Hypothalamus (tissue), 51 donors: ENCODE measurements at places on chromosomes 7 and 10.

- DNase-seq, result no peak
These were observed 181.7 kb downstream of the ST7 start for GRCh38 chr7:117134889-117135552.

DNA sequence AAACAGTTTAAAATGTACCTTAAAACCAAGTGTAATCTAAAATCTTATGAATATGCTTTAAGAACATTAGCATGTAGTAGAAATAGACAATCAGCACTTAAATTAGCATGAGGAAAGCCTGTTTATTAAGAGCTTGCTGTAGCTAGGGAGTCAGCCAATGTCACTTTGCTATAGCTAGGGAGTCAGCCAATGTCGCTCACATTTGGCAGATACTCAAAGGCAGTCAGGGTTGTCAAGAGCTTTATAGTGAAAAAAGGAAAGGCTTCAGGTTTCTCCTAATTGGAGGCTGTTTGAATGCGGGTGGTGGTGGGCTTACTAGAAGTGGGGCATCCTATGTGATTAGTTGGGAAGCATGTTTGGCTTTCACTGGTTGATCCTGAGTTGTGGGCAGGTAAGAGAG is 226.2 kb upstream of the DGKB start:
- DNase-seq, result no peak

- DNase-seq, result no peak
These were observed 24.7 kb downstream of the CELF2 start for GRCh38 chr10:11042357-11042756.

- DNase-seq, result no peak
These were observed 19.7 kb upstream of the EXOC4 start for GRCh38 chr7:133233142-133233541.

GRCh38 chr7:139441961-139442360 is 41.5 kb downstream of the KLRG2 start:
- no peak for DNase-seq

DNA sequence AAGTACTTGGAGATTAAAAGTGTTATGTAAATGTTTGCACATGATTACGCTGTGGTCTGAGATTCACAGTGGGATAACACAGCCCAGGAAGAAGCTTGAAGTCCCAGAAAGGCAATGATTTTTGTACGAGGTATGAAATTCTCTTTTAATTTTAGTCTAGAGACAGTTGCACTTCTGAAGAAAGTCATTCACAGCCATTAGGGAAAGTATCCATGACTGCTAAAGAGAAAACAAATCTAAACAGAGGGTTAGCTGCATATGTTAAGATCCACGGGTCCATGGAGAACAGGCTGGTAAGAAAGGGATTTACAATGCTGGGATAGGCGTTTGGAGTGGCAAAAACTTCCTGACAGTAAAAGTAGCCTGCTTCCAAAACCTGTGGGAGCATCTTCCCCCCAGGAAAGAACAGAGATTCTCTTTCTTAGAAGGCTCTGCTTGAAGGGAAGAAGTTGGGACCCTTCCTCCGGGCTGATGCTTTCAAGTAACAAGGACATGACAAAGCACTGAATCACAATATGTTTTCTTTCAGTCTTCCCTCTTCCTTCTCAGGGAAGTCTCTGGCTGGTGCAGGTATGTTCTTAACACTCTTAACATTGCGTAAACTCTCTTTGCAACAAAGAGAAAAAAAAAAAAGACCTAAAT is 220.8 kb upstream of the CELF2 start:
- no peak for DNase-seq

DNA sequence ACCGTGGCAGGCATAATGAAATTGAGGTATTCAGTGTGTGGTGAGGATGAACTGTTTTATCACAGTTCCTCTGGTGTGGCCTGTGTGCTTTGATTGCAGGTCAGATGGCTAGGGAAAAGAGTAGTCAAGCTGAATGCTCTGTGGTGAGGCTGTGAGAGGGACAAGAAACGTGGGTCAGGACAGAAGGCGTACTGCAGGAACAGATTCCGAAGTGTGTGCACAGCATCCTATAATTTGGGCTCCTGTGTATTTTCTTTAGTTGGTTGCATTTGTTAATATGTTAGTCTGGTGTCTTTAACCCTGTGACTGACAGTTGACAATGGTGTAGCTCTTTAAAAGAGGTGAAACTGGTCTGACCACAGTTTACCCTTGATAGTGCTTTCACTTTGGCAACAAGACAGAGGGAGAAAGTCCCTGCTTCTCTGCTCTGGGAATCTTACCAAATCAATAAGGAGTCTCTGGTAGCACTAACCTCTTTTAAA is 76.5 kb downstream of the AUTS2 start:
- no peak for DNase-seq

GRCh38 chr7:85695533-85695932 is 508.7 kb upstream of the SEMA3D start:
- no peak for DNase-seq

- DNase-seq, result no peak
These were observed 12.8 kb downstream of the KCNH2 start for GRCh38 chr7:150965273-150965830.

GRCh38 chr10:69179089-69179742 is 818 bp upstream of the SUPV3L1 start:
- no peak for DNase-seq

- DNase-seq, result no peak
These were observed 245.9 kb upstream of the HGF start for GRCh38 chr7:82015751-82016150.

DNA sequence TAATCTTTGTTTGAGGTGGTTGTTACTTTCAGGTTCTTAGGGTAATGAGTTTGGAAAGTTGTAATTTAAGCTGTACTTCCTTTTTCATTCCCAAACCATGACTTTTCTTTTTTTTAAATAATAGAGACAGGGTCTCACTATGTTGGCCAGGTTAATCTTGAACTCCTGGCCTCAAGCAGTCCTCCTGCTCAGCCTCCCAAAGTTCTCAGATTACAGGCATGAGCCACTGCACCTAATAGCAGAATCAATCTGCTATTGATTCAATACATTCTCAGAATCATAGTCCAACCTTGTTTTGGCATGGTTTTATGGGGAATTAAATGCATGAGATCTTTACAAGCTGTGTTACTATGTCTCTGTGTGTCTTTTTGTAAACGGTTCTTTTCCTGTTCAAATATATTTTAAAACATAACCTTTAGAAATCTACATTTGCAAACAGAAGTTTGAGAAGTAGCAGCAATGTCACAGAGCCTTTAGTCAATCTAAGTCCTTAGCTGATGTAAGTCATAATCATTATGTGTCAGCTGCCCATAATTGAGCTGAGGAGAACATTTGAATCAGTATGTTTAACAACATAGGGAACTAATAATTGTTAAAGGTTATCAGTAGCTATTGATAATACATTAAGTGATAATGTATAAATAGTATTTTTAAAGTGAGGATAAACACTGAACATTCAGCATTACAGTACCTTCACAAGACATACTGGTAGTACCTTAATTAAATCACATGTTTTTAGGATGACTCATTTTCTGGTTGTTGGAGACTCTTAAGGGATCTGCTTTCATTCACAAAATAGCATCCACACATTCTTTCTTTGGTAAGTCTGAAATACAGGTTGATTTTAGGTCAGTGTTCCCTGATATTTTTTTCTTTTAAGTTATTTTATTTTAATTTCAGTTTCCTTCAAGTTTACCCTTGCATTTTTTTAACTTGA is 8.8 kb downstream of the INPP5F start:
- DNase-seq, result no peak

GRCh38 chr7:101081432-101081831 is 3.8 kb upstream of the TRIM56 start:
- no peak for DNase-seq

DNA sequence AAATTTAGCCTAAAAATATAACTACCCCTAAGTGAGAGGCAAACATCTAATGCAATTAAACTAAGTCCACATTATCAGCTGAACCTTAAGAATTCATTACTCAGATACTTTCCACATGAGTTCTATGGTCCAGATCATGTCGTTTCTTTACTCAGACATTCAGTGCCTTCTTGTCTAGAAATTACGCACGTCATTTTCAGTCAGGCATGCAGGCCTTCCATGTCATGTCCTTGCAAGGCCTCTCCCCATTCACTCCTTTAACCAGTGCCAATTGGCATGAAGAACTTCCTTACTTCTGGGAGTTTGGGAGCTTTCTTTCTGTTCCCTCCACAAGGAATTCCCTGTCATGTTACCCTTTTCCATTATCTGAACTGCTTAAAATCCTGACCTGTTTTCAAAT is 118.8 kb downstream of the NRP1 start:
- DNase-seq, result no peak

DNA sequence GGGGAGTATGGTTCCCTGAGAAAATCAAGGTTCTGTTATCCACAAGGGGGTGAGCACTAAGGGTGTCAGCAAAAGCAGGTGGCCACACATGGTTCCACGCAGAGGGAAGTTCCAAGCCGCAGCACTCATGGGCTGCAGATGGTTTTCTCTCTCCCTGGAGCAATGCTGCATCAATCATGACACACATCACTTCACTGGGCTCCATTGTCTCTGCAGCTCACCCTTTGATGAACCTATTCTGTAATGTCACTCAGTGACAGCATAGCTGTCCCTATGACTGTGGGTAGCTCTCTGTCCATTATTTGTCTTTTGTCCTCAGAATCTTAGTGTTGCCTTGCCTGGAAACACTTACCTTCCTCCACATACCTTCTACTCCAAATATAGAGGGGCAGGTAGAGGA is 34.8 kb downstream of the LRRC18 start:
- no peak for DNase-seq

DNA sequence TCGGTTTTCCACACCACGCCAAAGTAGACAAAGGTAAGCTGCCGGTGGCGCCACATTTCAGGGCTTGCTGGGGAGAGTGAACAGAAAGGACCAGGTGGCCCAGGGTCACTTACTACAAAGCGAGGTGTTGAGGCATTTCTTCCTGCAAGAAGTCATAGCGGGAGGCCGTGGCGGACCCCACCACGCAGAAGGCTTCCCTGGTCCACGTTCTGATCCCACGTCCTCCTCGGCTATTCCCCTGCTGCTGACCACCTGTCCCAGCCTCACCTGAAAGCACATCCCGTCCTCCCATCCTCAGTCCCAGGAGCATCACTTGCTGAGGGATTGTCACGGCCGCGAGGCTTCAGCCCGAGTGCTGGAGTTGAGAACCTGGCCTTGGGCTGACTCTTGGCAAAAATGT is 139.2 kb downstream of the DYNC2I1 start:
- DNase-seq, result no peak

DNA sequence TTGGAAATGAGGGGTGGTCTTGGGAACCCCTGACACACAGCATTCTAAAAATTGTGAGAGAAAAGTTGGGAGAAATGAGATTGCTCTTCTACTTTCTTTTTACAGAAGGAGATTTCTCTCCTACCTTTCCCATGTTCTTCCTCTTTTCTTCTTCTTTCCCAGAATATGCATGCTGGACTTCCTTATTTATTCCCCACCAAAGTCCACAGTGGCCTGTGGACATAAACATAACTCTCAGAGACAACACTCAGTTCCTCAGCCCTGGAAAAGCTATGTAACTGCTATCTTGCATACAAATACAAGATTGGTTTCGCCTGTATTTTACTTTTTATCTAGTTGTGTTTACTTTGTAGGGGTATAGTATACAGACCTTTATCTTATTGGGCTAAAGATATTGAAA is 54.6 kb upstream of the C1GALT1 start:
- no peak for DNase-seq

DNA sequence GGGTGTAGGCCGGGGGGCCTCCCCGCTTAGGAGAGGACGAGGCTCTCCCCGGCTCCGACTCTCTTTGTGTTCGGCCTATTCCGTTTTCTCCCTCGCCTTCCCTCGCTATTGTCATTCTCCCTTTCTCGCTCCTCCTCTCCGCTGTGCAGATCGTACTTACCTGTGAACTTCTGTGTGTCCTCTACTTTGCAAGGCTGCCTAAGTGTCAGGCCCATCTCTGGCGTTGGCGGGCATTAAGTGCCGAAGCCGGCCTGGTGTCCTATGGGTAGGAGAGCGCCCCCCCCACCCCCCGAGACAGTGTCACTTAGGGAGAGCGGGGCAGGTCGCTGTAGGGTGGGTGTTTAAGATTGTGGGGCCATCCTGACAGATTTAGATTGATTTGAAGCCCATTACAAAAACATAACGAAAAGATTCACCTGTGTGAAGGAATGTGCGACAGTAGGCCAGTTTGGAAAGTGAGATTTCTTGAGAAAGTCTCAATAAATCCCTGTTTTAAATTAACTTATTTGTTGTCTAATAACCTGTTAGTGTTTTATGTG is 579 bp downstream of the RBM33 start:
- no peak for DNase-seq

GRCh38 chr7:24483804-24484203 is 89.4 kb upstream of the PALS2 start:
- no peak for DNase-seq

- no peak for DNase-seq
These were observed 170.2 kb upstream of the ZMIZ1 start for GRCh38 chr10:78898341-78899097.

- DNase-seq, result no peak
These were observed 224.8 kb downstream of the BBS9 start for GRCh38 chr7:33354201-33354600.

DNA sequence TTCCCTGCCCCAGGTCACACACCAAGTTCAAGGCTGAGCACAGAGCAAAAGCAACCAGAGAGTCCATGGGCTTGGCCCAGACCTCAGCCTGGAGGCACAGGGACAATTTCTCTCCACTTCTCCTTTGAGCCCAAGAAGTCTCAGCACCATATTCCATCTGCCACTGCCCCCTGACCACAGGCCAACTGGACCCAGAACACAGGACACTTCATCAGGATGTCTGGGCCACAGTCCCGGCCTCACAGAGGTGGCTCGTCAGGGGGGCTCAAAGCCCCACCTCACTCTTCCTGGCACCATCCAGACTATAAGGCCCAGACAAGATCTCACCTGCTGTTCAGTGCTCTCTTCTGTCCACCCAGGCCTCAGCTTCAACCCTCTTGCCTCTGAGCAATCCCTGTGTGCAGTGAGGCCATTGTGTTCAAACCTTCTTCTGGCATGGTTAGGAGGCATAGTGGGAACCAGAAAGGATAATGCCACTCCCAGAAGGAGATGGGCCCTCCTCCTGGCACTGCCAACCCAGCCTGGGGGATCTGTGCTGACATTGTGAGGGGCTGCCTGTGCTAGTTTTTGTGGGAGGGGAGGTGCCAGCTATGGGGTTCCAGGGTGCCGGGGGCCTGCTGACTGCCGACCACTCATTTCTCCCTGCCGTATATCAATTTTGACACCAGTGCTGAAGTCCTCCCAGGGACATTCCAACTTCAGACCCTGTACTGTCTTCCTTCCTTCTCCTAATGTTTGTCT is 49.7 kb upstream of the ANTXRL start:
- DNase-seq, result no peak

- DNase-seq, result no peak
These were observed 3.1 kb downstream of the KLLN start for GRCh38 chr10:87860156-87860795.
